Activated naive CD8-positive, alpha-beta T cell treated with anti-CD3 and anti-CD28 coated beads, Interleukin-2, amount 50 U/mL, for 16 hours (primary cell): ENCODE measurements at places on chromosomes 16 and 17.

GRCh38 chr16:27235938-27236245 lies 32.6 kb downstream of the KDM8 start:
- no peak for DNase-seq

- peak; percentile 71 for DNase-seq
These were observed 10.3 kb upstream of the ARL4D start for GRCh38 chr17:43388359-43389045.

DNA sequence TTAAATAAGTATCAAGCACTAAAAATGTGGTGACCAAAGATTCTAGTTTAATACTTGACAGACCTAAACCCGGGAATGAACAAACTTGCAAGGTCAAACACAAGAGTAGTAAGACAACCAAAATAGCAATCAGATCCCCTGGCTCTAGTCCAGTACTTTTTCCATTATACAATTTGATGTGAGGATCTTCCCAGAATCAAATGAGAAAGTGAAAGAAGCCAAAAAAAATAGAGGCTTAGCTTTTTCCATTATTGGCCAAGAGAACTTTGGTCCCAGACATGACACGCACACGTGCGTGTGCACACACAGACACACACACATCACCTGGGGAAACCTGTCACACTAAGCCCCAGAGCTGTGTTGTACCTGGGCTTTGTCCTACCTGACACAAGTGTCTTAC lies 300.6 kb upstream of the CDH5 start:
- DNase-seq = no peak

DNA sequence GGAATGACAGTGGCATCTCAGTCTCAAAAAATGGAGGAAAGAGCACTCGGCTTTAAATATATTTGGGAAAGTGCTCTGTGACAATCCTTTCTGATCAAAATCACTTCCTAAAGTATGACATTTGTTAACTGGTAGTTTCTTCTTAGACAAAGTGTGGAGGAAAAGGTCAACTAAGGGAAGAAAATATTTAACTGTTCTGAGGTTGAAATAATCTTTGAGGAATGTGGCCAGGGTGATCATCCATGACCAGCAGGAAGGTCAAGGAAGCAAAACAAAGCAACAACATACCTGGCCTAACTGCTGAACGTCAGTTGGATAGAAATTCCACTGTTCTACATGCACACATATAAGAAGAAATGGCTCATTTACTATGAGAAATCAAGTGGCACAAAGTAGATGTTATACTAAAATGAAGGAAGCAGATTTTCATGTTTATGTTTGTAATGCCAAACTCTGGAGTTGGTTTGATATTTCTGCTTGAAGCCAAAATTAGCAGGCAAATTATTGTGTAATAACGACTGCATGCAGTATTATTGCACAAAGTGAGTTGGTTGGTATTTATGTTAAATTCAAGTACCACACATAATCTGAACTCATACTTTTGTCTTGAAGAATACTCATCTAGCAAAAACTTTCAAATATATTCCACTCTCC lies 87.3 kb upstream of the CORO6 start:
- DNase-seq = no peak

- DNase-seq = no peak
These were observed 150.5 kb upstream of the SOX9 start for GRCh38 chr17:71970312-71970711.

GRCh38 chr17:50314456-50315011 lies 31.4 kb upstream of the XYLT2 start:
- DNase-seq = no peak

DNA sequence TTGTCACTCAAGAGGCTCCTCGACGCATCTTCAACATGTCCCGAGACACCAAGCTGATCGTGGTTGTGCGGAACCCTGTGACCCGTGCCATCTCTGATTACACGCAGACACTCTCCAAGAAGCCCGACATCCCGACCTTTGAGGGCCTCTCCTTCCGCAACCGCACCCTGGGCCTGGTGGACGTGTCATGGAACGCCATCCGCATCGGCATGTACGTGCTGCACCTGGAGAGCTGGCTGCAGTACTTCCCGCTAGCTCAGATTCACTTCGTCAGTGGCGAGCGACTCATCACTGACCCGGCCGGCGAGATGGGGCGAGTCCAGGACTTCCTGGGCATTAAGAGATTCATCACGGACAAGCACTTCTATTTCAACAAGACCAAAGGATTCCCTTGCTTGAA lies 101.0 kb downstream of the HS3ST2 start:
- no peak for DNase-seq

DNA sequence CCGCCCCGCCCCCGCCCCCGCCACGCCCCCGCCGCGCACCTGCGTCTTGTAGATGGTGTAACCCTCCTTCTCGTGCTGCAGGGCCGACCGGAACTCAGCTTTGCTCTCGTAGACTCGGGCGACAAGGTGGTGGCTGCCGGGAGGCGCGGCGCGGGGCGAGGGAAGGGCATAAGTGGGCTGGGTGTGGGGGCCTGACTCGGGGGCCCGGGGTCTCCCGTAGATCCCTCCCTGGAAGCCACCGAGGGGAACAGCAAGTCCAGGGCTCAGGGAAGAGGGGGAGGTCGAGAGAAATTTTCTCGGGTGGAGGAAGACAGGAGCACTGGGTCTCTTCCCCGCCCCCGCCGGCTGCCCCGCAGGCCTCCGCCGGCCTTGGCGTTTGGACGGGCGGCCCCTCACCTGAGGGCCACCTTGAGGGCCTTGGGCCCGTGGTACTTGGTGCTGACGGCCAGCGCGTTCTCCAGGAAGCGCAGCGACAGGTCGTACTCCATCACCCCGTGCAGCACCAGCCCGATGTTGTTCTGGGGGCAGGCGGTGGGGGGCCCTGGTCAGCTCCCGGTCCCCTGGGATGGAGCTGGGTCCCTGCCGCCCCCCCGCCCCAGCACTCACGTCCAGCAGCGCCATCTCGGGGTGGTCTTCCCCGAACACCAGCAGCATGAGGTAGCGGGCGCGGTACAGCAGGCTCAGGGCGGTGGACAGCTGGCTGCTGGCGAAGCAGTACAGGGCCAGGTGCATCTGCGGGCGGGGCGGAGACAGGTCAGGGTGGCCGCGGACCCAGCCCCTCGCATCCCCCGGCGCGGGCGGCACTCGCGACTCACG lies 19.4 kb downstream of the CLUH start:
- DNase-seq = no peak

- DNase-seq = no peak
These were observed 7.9 kb downstream of the QPRT start for GRCh38 chr16:29686740-29687332.

DNA sequence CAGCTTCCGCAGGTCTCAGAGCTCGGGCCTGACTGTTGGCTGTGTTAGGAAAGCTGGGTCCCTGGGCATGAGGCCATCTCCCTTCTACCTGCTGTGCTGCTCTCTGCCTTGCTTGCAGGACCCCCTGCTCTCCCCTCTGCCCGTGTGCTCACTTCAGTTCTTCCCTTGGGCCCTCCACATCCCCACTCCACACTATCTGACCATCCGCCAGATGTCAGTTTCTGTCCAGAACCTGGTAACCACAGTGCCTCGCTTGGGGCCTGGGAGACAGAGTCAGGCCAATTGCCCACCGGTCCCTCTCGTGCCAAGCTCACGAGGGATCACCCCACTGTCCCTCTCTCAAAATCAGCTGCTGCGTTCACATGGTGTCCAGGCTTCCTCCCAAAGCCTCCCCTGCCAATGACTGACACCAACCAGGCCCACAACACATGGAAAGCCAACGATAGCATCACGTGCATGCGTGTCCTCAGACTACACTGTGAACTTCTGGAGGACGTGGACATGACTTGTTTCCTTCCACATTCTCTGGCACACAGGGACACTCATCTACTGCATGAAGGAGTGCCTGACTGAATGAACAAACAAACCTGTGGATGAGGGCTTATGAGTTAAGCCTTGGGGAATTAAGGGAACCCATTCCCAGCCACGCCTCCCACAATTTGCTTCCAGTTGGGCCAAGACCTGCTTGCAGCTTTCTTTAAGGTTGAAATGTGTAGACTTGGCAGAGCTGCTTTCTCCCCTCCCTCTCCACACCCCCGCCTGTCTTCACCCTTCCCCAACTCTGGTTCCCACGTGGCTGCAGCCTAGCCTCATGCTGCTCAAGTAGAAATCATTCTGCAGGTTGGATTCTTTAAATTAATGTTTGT lies 72.5 kb upstream of the ZNF423 start:
- no peak for DNase-seq

DNA sequence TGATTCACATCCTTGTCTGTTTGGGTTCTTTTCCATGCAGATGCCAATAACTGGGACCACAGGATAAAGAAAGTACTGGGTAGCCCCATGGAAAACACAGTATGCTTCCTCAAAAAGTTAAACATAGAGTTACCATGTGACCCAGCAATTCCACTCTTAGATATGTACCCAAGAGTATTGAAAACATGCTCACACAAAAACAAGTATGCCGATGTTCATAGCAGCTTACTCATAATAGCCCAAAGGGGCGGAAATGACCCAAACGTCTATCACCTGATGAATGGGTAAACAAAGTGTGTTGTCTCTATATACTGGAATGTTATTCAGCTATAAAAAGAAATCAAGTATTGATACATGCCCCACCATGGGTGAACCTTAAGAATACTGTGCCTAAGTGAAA lies 55.4 kb downstream of the CYB5B start:
- DNase-seq = no peak

GRCh38 chr17:64520359-64520758 lies 13.6 kb downstream of the CEP95 start:
- no peak for DNase-seq

DNA sequence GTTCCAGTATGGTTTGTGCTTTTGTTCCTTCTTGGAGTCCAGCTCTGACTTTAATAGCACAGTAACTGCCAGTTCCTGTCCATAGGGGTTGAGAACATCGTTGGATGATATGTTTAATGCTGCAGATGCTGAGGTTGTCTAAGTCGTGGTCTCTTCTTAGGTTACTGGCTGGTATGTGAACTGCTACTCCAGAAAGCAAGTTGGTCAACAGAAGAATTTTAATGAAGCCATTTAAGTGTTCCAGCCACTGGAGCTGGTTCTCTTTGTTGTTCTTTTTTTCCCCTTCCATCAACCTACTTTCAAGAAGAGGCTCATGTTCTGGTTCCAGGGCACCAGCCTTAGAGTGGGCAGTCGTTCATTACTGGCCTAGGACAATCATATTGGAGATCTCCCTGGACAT lies 140.3 kb upstream of the TBX2 start:
- DNase-seq = no peak

GRCh38 chr17:69358688-69359596 lies 32.0 kb upstream of the ABCA5 start:
- no peak for DNase-seq

GRCh38 chr17:1643293-1643998 lies 2.1 kb downstream of the SCARF1 start:
- no peak for DNase-seq

- no peak for DNase-seq
These were observed 3.0 kb upstream of the ACTG1 start for GRCh38 chr17:81515530-81516041.

- DNase-seq = no peak
These were observed 6.3 kb downstream of the TERF2IP start for GRCh38 chr16:75653922-75654321.

- DNase-seq = no peak
These were observed 80.7 kb upstream of the CES5A start for GRCh38 chr16:55955845-55956244.

GRCh38 chr17:10790491-10791401 lies 13.2 kb downstream of the TMEM238L start:
- no peak for DNase-seq

DNA sequence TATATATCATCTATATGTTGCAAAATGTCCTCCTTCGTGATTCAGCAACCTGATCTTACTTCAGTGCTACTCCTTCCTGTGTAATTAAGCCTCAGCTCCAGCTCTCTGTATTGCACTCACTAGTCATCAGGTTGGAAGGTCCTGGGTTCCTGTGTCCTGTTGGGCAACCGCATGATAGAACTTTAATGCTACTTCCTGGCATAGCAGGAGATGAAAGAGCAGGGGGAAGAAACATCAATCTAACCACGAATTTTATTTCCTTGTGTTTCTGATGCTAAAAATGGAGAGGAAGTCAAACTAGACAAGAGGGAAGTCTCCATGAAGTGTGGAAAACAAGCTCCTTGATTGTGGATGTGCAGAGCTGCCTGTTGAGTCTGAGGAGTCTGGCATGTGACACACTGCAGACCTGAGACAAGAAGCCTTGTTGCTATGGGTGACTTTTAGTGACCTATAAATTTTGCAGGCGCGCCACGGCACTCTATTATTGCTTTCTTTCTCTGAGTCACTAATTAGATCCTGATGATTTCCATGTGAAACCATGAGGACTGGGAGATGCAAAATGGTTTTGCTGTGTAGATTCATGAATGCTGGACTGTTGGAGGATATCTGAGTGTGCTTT lies 25.6 kb downstream of the IGSF6 start:
- DNase-seq = no peak

- DNase-seq = no peak
These were observed 30.0 kb downstream of the SNN start for GRCh38 chr16:11698271-11698689.

DNA sequence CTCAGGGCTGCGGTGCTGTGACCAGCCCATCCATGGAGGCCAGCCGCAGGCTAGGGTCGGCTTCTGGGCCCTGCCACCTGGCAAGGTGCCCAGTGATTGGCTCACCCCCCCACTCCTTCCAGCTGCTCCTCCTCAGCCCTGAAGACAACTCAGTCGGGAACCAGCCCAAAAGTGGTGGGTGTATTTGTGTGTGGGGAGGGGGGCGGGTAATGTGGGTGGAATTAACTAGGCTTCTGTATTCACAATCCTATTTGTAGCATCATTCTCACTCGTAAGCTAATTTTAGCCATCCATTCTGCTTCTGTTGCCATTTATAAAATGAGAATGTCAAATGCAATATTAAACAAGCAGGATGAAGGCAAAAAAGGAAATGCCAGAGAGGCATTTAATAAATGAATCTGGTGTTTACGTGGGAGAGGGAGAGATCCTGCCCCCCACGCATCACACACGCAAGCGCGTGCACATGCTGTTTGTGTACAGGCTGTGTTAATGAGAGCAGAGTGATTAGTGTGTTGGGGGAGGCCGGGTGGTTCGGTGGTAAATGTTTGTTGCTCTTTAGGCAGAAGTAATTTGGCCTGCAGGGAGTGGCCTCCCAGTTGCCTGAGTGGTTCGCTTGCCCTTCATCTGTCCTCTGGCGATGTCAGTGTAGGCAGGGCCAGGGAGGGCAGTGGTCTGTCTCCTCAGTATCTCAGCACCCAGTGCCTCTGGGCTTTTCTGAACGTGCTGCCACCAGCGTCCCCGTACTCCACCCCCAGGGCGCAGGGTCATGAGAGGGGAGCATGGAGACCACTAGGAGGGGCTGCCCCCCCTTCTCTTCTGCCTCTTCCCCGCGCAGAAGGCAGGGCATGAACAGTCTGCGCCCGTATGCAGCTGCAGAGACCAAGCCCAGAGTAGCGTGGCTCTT lies 140.1 kb downstream of the CCDC182 start:
- no peak for DNase-seq

- no peak for DNase-seq
These were observed 11.0 kb upstream of the GCGR start for GRCh38 chr17:81792675-81793615.

DNA sequence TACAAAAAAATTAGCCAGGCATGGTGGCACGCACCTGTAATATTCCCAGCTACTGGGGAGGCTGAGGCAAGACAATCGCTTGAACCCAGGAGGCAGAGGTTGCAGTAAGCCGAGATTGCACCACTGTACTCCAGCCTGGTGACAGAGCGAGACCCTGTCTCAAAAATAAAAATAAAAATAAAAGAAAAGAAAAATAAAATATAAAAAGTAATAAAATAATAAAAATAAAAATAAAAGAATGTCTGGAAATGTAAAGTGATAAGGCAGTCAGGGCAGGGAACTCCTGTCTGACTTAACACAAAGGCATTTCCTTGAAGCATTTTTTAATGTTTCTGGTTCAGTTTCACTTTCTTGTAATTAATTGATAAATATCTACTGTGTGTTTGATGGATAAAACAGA lies 34.7 kb upstream of the DNAJA2 start:
- no peak for DNase-seq
